ENCODE measurements at places on chromosomes 5 and 9. TPM values are rescaled to one million over a fixed set of nuclear protein-coding genes. Genes with fewer than 3 reads are reported as not detected.

Gene PRUNE2
- total RNA-seq, result 18.1 TPM

Gene SLC6A7
- total RNA-seq, result not detected

Gene ASS1
- total RNA-seq, result 111 TPM

Gene N4BP3
- total RNA-seq, result 10.9 TPM

Gene NKD2
- total RNA-seq, result 9.9 TPM

Gene FAM151B
- total RNA-seq, result 6.5 TPM

Measured in lung (tissue), 17 donors.